Hematopoietic multipotent progenitor cell treated with erythropoietin and hydrocortisone succinate and interleukin-3 and kit ligand, for 6 days (in vitro differentiated cells): ENCODE measurements at places on chromosomes 4 and X.

DNA sequence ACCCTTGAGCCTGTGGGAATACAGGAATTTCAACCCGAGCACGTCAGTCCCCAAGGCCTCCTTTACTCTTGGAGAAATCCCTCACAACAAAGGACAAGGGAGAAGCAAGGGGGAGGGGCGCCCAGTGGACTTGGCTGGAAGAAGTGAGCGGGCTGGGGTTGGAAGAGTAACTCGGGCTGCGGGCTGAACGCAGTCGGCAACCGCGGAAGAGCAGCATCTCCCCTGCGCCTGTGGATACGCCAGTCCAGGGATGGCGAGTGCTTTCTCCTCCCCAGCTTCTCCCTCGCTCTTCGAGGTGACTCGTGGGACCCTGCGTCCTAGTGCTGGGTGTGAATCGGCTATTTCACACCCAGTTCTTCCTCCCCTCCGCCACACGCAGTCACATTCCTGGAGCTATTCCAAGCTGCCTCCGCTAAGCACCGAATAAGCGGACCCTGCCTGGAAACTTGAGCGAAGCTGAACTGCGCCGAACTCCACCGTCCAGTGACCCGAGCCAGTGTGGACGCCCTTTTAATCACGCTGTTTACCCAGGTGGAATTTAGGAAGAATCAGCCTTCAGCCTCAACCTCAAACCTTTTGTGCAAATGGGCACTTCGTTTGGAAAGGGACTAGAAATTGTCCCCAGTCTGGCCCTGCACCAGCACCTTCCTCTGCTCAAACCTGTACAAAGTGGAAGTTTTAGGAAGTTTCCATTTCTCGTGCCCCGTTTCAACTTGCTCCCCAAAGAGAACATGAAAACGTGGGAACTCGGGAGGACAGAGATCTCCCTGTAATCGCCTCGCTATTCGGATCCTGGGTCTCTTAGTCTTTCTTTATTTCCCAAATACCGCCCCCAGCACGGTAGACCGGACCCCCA, 64.3 kb upstream of the WDR17 start:
- DNase-seq = no peak

GRCh38 chr4:94757192-94758140, at the start of gene BMPR1B:
Gene BMPR1B (plus strand): TSS chr4:94757955. CDS start chr4:95104425, 346,470 bp downstream.
- peak; percentile 7 for DNase-seq

DNA sequence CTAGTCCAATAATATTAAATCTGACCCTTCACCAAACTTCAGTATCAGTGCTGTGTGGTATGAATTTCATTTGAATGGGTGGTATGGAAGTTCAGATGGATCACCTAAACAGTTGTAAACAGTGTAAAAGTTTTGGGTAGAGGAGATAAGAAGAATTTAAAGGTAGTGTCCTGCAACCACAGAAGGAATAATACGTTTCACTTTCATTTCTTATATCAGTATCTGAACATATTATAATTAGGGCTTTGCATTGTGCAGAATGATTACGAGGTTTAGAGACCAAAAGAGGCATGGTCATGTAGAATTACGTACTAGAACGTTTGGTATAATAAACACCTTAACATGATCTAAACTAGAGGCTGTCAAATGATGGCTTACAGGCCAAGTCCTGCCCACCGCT, 116.1 kb downstream of the PDLIM5 start:
- peak; percentile 67 for DNase-seq

DNA sequence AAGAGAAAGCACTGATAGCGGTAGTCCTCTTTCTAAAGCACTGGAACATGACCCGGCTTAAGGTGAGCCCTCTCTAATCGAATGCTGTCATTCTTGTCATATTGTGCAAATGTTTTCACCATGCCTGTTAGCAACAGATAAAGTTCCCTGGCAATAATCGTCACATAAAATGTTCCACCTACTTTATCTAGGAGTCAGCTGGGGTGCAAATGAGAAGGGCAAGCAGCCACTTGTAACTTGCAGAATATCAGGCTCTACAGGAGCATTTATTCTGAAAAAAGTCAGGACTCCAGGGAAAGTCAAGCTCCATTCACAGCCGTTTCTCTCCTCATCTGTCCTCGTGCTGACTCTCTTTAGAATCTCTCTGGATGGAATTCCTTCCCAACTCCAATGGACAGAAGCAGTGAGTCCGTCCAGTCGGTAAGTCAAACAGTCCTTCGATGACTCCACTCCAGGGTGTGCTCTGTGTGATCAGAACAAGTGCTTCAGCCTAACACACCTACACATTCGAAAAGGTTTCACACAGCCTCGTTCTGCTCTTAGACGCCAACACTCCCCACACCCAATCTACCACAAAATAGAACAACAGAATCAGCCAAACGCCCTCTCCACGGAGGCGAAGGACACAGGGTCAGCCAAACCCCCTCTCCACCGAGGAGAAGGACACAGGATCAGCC, 101.7 kb upstream of the FRG1 start:
- DNase-seq = peak; percentile 80

GRCh38 chr4:76203541-76203940, 10.1 kb downstream of the SCARB2 start:
- no peak for DNase-seq

DNA sequence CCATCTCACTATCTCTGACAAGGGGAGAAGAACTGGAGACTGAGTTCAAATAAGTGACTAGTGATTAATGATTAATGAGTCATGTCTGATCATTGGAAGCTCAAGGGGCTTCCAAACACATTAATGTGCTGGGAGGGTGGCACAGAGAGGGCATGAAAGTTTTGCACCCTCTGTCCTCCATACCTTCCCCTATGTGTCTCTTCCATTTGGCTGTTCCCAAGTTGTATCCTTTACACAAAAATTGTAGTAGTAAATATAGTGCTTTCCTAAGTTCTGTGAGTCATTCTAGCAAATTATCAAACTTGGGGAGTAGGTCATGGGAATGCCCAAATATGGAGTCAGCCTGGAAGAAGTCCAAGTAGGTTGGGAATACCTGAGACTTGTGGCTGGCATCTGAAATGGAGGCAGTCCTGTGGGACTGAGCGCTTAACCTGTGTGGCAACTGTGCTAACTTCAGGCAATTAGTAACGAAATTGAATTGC, 4.1 kb upstream of the FAM200B start:
- no peak for DNase-seq

- DNase-seq = no peak
Measured at GRCh38 chr4:134215620-134216344, 14.2 kb upstream of the PABPC4L start.

GRCh38 chr4:151804821-151805220, 44.0 kb upstream of the GATB start:
- no peak for DNase-seq

- DNase-seq = peak; percentile 10
Measured at GRCh38 chr4:121943941-121944340, 7.9 kb downstream of the TRPC3 start.

DNA sequence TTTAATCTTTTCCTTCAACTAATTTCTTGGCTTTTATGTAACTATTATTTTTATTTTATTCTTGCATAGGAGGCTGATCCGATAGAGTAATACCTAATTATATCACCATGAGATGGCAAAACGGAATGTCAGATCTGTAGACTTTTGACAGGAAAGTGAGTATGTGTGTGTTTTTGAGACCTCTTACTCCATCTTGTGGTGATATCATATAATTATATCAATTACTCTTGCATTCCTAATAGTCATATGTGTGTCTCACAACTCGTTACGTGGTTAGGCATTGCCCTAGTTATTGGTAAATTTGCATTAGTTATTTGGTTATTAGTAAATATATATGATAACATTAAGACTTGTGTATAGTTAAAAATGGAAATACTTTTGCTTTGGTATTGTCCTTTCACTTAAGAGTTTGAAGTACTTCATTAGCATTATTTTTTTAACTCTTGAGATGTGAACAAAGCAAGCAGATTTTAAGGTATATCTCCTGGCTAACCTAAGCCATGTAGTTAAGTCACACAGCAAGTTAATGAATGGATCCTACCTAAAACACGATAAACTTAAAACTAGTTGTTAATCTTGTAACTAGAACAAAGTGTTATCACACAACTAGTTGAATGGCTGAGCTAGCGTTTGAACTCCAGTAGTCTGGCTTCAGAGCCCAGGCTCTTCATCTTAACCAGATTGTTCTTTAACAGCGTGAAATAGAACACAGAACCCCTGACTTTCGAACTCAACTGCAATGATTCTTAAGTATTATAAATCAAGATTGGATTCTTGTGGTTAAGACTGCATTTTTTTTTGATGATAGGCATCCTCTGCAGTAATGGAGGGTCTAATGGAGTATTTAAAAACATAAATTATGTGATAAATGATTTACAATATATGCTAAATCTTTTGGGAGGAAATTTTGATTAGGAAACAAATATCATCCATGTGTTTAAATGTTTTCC, 67.1 kb downstream of the PGRMC2 start:
- DNase-seq = peak; percentile 75

- DNase-seq = no peak
Measured at GRCh38 chrX:10685923-10686595, 65.7 kb upstream of the MID1 start.

DNA sequence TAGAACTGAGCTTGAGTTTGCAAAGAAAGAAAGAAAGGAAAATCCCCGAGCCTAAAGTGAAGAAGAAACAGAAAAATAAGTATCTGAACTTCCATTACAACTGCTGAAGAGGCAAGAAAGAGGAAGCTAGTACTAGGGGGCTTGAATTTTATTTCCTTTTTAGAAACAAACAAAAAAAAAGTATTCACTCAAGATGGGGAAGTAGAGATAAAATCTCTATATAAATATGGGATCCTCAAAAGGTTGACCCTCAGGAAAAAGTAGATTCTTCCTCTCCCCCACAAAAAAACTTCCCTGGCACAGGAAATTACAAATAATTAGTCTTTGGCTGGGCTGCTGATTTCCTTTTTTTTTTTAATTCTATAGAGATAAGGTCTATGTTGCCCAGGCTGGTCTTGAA, 16.0 kb downstream of the LRBA start:
- peak; percentile 37 for DNase-seq

GRCh38 chr4:119587796-119588195, 40.8 kb downstream of the PDE5A start:
- no peak for DNase-seq

DNA sequence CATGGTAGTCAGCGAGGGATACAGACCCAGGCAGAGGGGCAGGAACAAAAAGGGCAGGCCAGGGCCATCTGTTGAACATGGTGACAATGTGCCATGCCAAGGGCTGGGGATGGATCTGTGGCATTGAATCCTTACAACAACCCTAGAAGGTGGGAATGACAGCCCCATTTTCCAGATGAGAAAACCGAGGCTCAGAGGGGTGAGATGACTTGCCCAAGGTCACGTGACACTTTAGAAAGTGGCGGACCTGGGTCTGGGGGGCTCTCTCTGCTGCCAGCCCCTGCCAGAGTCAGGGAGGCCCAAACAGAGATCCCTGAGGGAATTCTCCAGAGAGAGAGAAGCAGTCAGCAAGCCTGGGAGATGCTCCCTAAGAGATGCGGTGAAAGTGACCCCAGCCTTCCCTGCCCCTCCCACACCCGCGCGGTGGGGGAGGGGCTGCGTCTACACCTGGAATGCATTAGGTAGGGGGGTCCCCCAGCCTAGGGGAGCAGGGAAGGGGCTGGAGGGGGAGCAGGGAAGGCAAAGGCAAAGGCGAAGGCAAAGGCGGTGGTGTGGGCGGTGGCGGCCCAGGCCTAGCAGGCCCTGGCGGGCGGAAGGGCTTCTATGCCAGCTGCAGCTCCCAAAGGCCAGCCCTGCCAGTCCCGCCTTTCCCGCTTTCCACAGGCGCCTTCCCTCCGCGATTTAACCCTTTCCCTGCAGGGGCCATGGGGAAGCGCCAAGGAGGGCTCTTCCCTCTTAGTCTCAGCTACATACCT, 13.0 kb downstream of the FGD1 start:
- no peak for DNase-seq

GRCh38 chr4:16692961-16693506, 205.4 kb downstream of the LDB2 start:
- DNase-seq = no peak

DNA sequence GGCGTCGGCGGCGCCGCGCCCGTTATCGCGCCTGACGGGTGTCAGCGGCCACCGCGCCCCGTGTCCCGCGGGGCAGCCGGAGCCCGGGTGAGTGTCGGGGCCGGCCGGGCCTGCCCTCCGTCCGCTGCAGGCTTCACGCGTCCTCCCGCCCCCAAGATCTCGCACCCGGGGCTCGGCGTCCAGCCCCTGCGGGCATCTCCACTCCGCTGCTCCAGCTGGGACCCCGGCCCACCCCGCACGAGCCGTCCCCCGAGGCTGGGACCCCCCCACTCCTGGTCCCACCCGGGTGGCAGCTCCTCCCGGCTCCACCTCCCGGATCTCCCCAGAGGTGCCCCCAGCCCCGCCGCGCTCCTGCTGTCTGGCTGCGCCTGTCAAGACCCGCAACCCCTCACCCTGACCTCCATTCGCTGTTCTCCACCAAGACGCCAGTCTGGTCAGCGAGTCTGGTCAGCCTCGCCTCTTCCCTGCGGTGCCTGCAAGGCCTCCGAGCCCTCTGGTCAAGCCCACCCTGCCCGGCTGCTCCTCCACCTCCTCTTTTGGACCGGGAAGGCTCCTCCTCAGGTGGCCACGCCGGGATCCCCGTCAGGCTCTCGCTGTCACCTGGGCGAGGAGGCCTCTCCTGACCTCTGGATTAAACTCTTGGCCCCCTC, 66.0 kb upstream of the NKX1-1 start:
- no peak for DNase-seq

GRCh38 chrX:54043541-54044125, 640 bp downstream of the PHF8 start:
- peak; percentile 35 for DNase-seq

DNA sequence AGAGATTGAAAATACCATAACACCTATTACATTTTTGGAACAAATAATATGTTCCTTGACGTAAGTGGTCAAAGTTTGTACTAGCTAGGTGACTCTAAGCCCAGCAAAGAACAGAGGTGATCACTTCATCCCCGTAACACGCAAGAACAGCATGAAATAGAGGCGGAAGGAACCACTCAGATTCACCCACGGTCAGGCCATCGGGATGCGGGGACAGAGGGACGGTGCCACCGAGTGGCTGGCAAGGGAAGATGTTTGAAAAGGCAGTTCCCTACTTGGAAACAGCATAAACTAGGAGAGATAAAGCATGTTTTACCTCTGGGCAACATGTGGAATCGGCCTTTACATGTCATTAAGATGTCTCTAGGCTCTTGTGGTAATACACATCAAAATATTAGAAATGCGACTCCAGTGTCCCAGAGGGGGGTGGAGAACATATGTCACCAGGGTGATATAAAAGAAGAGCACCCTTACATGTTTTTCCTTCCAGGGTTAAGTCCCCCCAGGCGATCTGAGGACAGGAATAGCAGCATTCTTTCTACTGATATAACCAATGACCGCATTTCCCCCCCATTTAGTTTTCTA, 84.0 kb downstream of the PHKA2 start:
- DNase-seq = no peak
